HCT116 (cell line): ENCODE measurements at places on chromosomes 1 and 21. TPM values are rescaled to one million over a fixed set of nuclear protein-coding genes. Genes with fewer than 3 reads are reported as not detected.

CFAP45 gene
- 0.59 TPM for total RNA-seq

UBE2U gene
- not detected for total RNA-seq

DNA sequence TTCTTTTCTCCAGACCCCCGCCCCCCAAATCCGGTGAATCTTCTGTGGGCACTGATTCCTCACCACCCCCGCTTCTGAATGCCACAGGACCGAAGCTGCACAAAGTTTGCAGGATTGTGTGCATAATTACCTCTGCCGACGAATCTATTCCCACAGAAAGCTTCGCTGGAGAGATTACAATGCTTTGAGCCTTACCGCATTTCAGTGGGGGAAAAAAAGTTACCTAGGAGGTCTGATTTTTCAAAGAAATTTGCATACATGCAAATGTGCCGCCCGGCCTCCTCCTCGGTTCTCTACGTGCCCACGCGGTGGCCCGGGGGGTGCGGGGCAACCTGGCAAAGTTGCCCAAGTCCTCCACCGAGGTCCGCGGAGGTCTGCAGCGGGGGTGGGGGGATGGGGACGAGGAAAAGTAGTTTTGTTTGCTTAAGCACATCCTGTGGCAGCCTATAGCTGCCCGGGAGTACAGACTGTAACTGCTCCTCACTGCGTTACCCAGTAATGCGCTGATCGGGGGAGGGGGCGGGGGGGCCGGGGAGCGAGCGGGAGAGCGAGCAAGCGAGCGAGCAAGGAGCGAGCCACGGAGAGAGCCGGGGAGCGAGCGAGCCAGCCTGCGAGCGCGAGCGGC is 563 bp upstream of the NFIA start:
- peak overlapping the region; percentile 43 for H3K27ac ChIP-seq
- H3K27me3 ChIP-seq: no peaks in the 10 kb centered on the region
- H3K4me1 ChIP-seq: peaks cover 34% of the 10 kb centered on the region
- no peak for DNase-seq

HSD3B2 gene
- 1.4 TPM for total RNA-seq

C1orf185 gene
- total RNA-seq: not detected

FCAMR gene
- total RNA-seq: not detected

DNA sequence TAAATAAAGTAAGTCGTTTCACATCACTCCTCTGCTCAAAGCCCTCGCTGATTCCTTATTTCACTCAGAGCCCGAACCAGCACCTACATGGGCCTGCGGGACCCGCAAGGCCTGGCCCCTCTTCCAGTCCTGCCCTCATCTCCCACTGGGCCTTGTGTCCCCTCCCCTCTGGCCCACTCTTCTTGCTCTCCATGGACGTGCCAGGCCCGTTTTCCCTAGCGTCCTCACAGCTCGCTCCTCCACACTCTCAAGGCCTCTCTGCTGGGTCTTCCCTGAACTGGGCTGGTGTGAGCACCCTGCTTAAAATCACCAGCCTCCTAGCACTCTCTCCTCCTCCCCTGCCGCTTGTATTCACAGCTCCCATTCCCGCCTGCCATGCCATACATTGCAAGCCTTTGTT is 237.9 kb downstream of the FOXD2 start:
- H3K36me3 ChIP-seq: no peaks in the 10 kb centered on the region
- no peaks in the 10 kb centered on the region for H3K27me3 ChIP-seq
- no peak for DNase-seq
- no peak overlapping the region for H3K27ac ChIP-seq
- H3K4me1 ChIP-seq: no peaks in the 10 kb centered on the region

DNA sequence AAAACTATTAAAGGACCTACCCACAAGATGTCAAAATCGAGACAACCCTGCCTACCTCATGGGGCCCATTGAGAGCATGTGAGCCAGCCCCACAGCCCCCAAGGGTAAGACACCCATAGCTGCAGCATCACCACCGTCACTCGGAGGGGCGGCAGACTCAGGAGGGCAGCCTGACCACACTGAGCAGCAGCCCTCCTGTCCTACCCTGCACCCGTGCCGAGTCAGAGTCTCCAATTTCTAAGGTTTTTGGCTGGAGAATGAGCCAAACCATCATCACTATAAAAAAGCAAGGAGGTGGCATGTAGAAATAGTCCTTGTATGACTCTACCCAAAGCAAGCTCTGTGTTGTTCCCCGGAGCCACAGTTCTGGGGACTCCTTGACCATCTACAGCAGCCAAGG is 94.7 kb downstream of the SSBP3 start:
- no peaks in the 10 kb centered on the region for H3K36me3 ChIP-seq
- H3K4me3 ChIP-seq: no peak overlapping the region
- H3K27me3 ChIP-seq: no peaks in the 10 kb centered on the region
- no peak for DNase-seq
- H3K27ac ChIP-seq: no peak overlapping the region

- H3K4me1 ChIP-seq: peaks cover 15% of the 10 kb centered on the region
- DNase-seq: peak; percentile 54
- no peak overlapping the region for H3K4me3 ChIP-seq
- no peaks in the 10 kb centered on the region for H3K36me3 ChIP-seq
- no peaks in the 10 kb centered on the region for H3K27me3 ChIP-seq
Measured at GRCh38 chr1:54971317-54971791, 9.1 kb upstream of the TMEM61 start.

- no peak for DNase-seq
- H3K4me1 ChIP-seq: peaks cover 9% of the 10 kb centered on the region
- H3K27ac ChIP-seq: no peak overlapping the region
- no peak overlapping the region for H3K4me3 ChIP-seq
Measured at GRCh38 chr1:185152187-185152767, 4.5 kb downstream of the TRMT1L start.

SCAMP3 gene
- 64.2 TPM for total RNA-seq

LAPTM5 gene
- total RNA-seq: 1.5 TPM

RPTN gene
- not detected for total RNA-seq

GRCh38 chr1:3893190-3893589 is 6.9 kb downstream of the C1orf174 start:
- no peaks in the 10 kb centered on the region for H3K27me3 ChIP-seq
- peaks cover 14% of the 10 kb centered on the region for H3K36me3 ChIP-seq
- DNase-seq: no peak
- no peaks in the 10 kb centered on the region for H3K4me1 ChIP-seq
- no peak overlapping the region for H3K4me3 ChIP-seq

DNA sequence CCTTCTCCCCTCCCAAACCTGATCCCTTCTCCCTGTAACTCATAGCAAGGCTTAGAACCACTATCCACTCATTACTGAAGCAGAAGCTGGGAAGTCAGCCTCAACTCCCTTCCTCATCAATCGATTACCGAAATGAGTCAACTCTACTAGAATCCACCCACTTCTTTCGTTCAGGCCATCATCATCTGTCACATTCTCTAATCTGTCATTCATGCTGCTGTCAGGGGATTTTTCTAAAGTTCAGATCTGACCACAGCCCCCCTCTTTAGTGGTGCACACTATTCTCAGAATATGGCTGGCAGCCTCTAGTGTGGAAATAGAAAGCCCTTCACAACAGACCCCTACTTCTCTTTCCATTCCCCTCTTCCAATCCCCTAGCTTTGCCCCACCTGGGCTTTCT is 5.1 kb downstream of the NT5C1A start:
- H3K27ac ChIP-seq: no peak overlapping the region
- H3K4me1 ChIP-seq: no peaks in the 10 kb centered on the region
- DNase-seq: no peak

RUNX3 gene
- 22.6 TPM for total RNA-seq

GRHL3 gene
- 1.0 TPM for total RNA-seq

CYP4A11 gene
- not detected for total RNA-seq

- no peak overlapping the region for H3K4me3 ChIP-seq
- no peaks in the 10 kb centered on the region for H3K27me3 ChIP-seq
- peaks cover 13% of the 10 kb centered on the region for H3K4me1 ChIP-seq
- H3K36me3 ChIP-seq: no peaks in the 10 kb centered on the region; the same call in 1 of the 2 replicates
- DNase-seq: no peak
Measured at GRCh38 chr1:54582566-54583306, 34.7 kb downstream of the ACOT11 start.

GRCh38 chr1:119743776-119744597 is 24.7 kb downstream of the HMGCS2 start:
- H3K4me3 ChIP-seq: no peak overlapping the region
- no peak overlapping the region for H3K27ac ChIP-seq
- peak; percentile 44 for DNase-seq
- no peaks in the 10 kb centered on the region for H3K4me1 ChIP-seq
- H3K27me3 ChIP-seq: no peaks in the 10 kb centered on the region

NR0B2 gene
- total RNA-seq: not detected

CLIC6 gene
- 0.05 TPM for total RNA-seq

GRCh38 chr1:5746611-5747425 is 245.4 kb downstream of the NPHP4 start:
- no peaks in the 10 kb centered on the region for H3K36me3 ChIP-seq
- H3K4me1 ChIP-seq: no peaks in the 10 kb centered on the region
- no peak overlapping the region for H3K4me3 ChIP-seq
- no peaks in the 10 kb centered on the region for H3K27me3 ChIP-seq
- H3K27ac ChIP-seq: no peak overlapping the region
- no peak for DNase-seq

DNA sequence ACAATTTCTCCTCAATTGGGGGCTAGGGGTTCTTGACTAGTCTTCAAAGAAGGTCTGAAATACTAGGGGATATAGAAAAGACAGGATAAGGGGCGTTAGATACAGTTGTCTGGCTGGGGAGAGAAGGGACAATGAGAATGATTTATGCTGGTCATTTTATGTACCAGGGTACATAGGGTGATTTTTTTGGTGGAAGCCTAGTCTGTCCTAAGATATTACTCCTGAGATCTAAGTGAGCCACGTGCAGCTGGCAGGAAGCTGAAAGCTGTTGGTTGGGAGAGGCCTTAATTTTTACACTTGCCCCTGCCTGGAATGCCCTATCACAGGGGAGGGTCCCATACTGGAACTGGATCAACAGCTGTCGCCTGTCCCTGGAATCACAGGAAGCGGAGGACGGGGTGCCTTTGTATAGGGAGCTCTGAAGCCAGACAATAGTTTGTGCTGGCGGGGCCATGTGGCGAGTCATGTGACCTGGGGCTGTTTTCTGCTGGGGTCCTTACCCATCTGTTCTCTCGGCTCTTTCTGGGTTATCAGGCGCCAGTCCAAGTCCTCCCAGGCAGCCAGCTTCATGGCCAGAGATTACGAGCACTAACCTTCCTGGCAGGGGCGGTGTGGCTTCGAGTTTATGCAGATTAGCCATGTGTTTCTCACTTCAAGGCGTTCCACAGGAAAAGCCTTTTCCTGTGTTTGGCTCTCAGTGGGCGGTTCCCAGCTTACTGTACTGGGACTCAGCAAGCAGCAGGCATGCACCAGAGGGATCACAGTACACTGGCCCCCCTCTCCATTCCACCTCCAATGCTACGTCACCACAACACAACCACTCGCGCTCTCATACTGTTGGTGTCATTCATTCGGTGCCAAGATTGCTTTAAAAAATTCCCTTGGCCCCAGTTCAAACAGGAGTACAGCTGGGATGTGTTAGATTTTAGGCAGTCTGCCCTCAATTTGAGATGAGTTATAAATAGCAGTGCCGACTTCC is 27.5 kb downstream of the ARID1A start:
- H3K27ac ChIP-seq: peak overlapping the region; percentile 24; the same call in 1 of the 2 replicates
- DNase-seq: peak; percentile 21
- no peaks in the 10 kb centered on the region for H3K36me3 ChIP-seq
- H3K27me3 ChIP-seq: no peaks in the 10 kb centered on the region

DNA sequence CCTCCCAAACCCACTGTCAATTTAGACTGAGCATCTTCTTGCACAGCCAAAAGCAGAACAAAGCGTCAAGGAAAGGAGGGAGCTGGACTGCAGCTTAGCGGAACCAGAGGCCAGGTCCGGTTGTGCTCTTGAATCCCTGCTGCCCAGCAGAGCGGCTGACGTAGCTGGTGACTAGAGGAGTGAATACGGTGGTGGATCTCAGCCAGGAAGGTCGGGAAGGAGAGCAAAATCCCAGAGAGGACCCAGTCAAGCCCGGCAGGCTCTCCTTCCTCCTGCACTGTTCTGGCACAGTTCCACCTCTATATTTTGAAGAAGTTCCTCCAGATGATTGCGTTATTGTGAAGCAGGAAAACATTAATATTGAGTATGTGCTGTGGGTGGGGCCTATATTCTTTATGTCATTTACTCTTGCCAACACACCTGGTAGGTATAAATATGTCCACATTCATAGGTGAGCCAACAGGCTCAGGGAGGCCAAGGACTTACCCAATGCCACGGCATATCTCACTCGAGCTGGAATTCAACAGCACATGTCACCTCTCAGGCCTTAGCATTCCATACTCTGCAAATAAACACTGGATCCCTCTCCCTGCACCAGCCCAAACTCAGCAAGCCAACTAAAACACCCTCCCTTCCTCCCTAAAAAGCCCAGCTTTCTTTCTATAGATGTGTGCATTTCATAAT is 23.6 kb upstream of the ABCB10 start:
- no peaks in the 10 kb centered on the region for H3K27me3 ChIP-seq
- no peak overlapping the region for H3K27ac ChIP-seq
- DNase-seq: no peak

GRCh38 chr1:101150670-101151069 is 86.1 kb upstream of the S1PR1 start:
- no peak overlapping the region for H3K4me3 ChIP-seq
- no peak for DNase-seq
- no peaks in the 10 kb centered on the region for H3K27me3 ChIP-seq
- peaks cover 5% of the 10 kb centered on the region; the same call in 1 of the 2 replicates for H3K4me1 ChIP-seq

DNA sequence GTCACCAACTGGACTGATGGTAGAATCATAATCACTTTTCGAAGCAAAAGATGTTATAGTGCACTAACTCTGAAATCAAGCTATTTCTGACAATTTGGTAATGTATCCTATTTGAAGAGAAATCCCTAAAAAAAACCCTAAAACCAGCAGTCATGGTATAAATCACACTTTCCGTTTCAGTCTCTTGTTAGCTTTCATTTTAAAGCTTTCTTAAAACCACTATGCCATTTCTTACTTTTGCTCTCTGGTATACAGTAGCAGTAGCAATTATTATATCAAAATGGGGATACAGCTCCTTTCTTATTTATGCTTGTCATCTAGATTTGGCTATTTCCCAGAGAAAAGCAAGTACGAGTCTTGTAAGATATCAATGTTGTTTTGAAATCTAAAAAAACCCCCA is 323.3 kb downstream of the KCTD3 start:
- no peaks in the 10 kb centered on the region for H3K36me3 ChIP-seq
- no peak for DNase-seq
- H3K4me1 ChIP-seq: no peaks in the 10 kb centered on the region
- H3K27me3 ChIP-seq: peaks cover 22% of the 10 kb centered on the region

OR2L5 gene
- not detected for total RNA-seq

DNA sequence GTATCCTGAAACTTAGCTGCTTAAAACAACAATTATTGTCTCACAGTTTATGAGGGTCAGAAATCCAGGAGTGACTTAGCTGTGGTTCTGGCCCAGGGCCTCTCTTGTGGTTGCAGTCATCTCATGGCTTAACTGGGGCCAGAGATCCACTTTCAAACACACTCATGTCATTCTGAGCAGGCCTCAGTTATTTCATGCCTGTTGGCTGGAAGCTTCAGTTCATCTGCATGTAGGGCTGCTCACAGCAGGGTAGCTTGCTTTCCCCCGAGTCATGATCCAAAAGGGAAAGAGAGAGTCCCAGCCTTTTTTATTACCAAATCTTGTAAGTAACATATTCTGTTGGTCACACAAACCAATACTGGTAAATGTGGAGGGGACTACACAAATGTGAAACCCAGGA is 96.6 kb upstream of the B3GALT2 start:
- no peak overlapping the region for H3K27ac ChIP-seq
- H3K4me1 ChIP-seq: no peaks in the 10 kb centered on the region
- no peaks in the 10 kb centered on the region for H3K27me3 ChIP-seq
